Mammary epithelial cell (primary cell): ENCODE measurements at places on chromosomes 5 and 9.

DNA sequence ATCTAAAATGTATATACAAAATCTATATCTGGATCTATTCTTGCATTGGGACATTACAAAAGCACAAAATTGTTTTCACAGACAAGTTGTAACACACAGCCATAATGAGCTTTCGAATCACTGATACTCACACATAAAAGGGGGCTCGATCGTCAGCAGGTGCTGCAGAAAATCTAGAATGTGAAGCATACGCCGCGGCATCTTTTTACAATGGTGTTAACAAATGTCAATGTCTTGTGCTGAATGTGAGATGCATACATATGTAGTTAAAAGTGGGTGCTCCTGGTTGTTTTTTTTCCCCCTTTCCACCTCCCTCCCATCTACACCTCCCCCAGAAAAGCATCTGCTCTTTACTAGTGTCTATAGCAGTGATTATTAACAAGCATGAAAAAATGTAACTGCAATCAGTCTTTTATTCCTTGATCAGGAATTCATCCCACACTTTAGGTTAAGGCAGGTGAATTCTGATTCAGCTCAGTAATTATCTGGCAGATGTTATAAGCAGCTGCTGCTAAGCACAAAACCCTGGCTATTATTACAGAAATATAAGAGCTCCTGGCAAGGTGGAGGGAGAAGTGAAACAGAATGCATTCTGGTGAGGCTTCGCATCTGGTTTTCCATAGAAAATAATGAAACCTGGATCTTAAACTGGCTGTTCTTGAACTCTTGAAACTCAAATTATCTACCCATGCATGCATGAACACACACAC, 114.1 kb downstream of the MPDZ start:
- no peak for DNase-seq

DNA sequence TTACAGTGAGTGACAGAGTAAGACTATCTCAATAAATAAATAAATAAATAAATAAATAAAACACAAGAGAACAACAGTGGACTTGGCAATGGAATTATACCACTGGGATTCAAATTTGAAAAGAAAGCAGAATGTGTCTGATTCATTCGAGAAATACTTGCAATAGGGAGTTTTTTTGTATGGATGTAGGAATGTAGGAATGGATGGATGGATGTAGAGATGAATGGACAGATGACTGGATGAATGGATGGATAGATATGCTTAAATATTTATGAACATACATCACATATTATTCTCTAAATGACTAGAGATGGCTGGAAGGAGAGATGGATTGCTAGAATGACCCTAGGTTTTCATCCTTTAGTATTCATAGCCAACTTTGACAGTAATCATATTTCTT, 22.0 kb upstream of the CEMIP2 start:
- no peak for DNase-seq

DNA sequence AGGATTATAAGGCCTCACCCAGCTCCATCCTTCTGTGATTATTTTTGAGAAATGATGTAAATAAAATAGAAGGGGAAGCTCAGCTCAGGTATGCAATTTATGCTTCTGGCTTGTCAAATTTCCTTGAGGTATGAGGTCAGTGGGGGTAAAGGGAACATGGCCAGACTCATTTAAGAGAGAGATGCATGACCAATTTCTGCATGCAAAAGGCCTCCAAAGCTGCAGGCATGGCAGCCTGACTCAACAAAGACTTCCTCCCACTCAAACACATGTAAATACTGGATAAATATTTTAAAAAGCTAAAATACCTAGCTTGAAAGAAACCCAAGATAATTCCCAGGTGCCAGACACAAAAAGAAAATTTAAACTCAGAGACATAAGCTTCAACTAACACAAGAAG, 101.4 kb upstream of the SLC1A3 start:
- DNase-seq, result no peak

DNA sequence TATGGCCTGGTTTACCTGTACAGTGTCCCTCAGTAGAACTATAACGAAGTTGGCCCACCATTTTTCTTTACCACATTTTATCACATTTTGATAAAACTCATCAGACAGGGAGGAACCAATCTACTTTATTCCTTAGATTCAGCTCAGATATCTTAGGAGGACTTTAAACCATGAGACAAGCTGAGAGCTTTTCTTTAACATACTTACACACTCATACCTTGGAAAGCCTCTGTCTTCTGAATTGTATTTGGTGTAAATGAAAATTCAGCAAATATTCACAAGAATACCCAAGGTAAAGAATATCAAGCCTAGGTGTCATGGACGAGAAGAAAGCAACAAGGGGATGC, 313.2 kb downstream of the ENC1 start:
- no peak for DNase-seq

GRCh38 chr5:158384535-158385481, 525.9 kb upstream of the CLINT1 start:
- DNase-seq, result peak; percentile 97

- no peak for DNase-seq
Measured at GRCh38 chr9:129944506-129945116, 98.4 kb downstream of the FNBP1 start.

GRCh38 chr9:123299558-123300126, 31.3 kb upstream of the STRBP start:
- no peak for DNase-seq

- no peak for DNase-seq
Measured at GRCh38 chr5:64773533-64773932, 4.8 kb downstream of the CWC27 start.

DNA sequence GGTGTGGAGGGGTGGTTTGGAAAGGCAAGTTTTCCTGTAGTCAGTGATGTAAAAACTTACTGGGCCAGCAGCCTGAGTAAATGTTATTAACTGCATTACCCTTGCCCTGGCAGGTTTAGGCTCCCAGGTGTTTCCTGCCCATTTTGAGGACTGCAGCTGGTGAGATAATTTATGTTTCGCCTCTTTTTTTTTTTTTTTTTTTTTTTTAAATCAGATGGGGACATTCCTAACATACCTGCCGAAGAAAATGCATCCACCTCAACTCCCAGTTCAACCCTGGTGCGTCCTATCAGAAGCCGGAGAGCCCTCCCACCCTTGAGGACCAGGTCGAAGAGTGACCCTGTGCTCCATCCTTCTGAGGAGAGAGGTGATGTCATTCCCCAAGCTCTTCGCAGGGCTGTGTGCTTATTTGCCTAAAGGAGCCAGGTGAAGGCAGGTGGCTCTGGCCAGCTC, 60.6 kb downstream of the ENTREP1 start:
- DNase-seq, result no peak

- DNase-seq, result peak; percentile 67
Measured at GRCh38 chr9:134378901-134379338, 52.7 kb downstream of the RXRA start.

DNA sequence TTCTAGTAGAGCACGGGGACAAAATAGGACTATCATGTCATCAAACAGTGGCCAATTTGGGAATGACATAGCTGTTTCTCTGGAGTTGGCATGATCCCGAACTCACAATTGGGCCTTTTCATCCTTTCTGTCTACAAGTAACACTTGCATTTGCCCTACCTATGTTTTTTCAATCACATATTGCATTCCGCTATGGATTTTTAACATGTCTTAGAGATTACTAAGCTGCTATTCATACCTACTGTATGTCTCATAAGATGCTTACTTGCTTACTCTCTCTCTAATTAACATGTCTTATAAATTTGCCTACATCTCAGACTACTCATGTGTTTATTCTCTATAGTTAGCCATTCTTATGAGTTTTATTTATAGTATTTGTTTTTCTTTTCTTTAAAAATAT, 341.2 kb upstream of the CTNND2 start:
- no peak for DNase-seq

DNA sequence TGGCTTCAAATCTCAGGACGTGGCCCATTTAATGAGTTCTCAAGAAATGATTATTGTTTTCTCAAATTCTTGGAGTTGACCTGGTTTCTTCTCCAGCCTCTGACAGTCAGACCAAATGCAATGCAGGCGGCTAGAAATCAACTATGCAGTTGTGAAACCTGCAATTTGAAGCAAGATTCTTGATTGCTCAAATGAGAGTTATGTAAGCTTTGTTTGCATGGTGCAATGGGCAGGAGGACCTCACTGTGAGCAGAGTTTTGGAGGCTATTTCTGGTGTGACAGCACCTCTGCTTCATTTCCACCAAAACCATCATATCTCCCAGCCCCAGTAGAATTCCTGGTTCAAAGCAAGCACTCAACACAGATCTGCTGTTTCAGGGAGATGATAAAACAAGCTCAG, 500.0 kb upstream of the KLF4 start:
- no peak for DNase-seq
